Activated naive CD4-positive, alpha-beta T cell treated with anti-CD3 and anti-CD28 coated beads for 36 hours (primary cell): ENCODE measurements at places on chromosomes 3 and 15. TPM values are rescaled to one million over a fixed set of nuclear protein-coding genes. Genes with fewer than 3 reads are reported as not detected.
A peak's percentile ranks its signal among the peaks of the same experiment; 100 is the strongest.

DNA sequence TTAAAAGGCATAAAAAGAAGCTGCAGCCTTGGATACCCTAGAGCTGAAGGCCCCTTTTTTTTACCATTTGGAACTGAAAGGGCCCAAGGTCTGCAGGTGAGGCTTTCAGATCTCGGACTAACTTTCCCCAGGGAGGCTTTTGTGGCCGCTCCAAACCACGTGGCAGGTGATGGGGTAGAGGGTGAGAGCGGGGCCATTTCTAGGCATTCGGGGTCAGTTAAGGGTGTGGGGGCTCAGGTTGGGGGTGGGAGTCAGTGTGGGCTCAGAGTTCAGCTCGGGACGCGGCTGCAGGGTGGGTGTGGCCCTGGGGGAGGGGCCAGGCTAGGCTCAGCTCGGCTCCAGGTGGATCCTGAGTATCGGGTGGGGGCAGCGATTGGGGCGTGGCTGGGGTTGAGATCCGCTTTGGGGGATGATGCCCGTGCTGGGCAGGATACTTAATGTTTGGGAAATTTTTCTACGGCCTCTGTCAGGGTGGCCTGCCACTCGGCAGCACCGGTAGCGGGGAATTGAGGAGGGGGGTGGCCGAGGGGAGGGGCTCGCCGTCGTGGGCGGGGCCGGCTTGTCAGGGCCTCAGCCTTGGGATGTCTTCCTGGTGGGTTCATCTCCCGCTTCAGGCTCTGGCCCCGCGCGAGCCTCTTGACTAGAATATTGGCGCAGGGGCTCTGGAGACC, 2.5 kb downstream of the KLF13 start:
- peaks cover 12% of the 10 kb centered on the region for H3K36me3 ChIP-seq
- peak overlapping the region; percentile 89 for H3K27ac ChIP-seq
- no peaks in the 10 kb centered on the region for H3K27me3 ChIP-seq
- peak overlapping the region; percentile 86 for H3K4me3 ChIP-seq
- H3K4me1 ChIP-seq, result peaks cover 58% of the 10 kb centered on the region

DNA sequence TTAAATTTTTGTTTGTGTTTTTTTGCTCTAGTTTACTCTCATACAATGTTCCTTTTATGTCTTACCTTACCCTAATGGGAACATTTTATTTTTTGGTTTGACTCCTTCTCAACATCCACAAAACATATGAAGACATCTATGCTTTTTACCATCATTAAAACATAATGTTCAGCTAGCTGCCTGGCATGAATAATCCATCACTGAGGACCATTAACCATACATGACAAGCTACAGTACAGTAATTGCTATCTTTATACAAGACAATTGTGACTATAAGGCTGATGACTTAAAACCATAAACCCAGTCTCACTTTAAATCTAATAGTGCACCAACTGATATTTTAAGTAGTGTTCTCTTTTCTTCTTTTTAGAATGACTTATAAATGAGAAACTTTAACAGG, 13.7 kb downstream of the SERPINI1 start:
- no peaks in the 10 kb centered on the region for H3K27me3 ChIP-seq
- no peak overlapping the region for H3K27ac ChIP-seq
- H3K36me3 ChIP-seq, result no peaks in the 10 kb centered on the region
- H3K4me1 ChIP-seq, result peaks cover 11% of the 10 kb centered on the region

DNA sequence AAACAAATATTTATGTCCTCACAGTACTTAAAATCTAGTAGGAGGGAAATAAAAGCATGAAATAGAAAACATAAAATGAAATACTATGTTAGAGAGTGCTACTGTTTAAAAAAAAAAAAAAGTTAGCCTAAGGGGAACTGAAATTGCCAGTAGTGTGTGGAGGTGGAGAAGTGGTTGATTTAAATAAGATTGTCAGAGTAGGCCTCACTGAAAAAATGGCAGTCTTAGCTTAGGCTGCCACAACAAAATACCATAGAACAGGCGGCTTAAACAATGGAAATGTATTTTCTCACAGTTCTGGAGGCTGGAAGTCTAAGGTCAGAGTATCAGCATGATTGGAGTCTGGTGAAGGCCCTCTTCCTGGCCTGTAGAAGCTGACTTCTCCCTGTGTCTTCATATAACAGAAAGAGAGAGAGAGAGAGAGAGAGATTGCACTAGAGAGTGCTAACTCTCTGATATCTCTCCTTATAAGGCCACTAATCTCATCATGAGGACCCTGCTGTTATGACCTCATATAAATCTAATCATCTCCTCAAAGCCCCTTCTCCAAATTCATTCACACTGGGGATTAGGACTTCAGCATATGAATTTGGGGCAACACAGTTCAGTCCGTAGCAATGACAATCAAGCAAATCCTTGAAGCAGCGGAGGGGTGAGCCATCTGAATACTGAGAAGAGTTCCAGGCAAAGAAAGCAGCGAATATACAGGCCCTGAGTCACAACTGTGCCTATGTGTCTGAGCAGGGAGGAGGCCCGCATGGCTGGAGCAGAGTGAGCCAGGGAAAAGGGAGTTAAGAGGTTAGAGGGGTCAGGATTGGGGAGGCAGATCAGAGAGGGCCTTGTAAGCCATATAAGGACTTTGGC, 23.6 kb upstream of the LRRC34 start:
- H3K27ac ChIP-seq, result no peak overlapping the region
- H3K36me3 ChIP-seq, result no peaks in the 10 kb centered on the region
- no peaks in the 10 kb centered on the region for H3K4me1 ChIP-seq

DNA sequence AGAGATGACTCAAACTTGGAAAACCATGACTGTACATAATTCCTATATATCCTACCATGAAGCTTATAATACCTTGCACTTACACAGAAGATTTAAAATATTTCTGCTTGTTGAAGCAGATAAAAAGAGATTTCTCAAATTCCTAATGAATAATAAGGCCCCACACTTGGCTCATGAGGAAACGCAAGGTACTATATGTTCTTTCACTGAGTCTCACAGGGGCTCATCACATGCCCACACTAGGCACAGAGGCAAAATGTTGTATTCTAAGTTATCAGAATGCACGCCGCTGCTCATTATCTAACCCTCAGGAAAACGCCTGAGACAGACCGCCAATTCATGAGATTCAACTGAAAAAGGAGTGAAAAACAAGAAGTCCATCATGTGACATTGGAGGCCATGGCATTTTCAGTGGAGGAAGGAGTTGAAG, 5.6 kb downstream of the MYO1E start:
- H3K4me1 ChIP-seq, result peaks cover 4% of the 10 kb centered on the region
- peaks cover 23% of the 10 kb centered on the region for H3K27me3 ChIP-seq
- H3K27ac ChIP-seq, result no peak overlapping the region
- peaks cover 1% of the 10 kb centered on the region for H3K36me3 ChIP-seq
- no peak overlapping the region for H3K4me3 ChIP-seq

- peaks cover 4% of the 10 kb centered on the region for H3K27me3 ChIP-seq
- no peak overlapping the region for H3K27ac ChIP-seq
- H3K4me3 ChIP-seq, result no peak overlapping the region
- H3K36me3 ChIP-seq, result no peaks in the 10 kb centered on the region
- no peak for DNase-seq
Measured at GRCh38 chr3:185750702-185751101, 74.1 kb downstream of the IGF2BP2 start.

GRCh38 chr3:2993736-2994135, 116.4 kb downstream of the IL5RA start:
- no peaks in the 10 kb centered on the region for H3K27me3 ChIP-seq
- H3K36me3 ChIP-seq, result no peaks in the 10 kb centered on the region
- peaks cover 6% of the 10 kb centered on the region for H3K4me1 ChIP-seq
- no peak overlapping the region for H3K27ac ChIP-seq
- no peak for DNase-seq

Gene IL20RB
- 0.48 TPM for total RNA-seq

GRCh38 chr3:168081171-168081771, 14.5 kb downstream of the GOLIM4 start:
- no peak overlapping the region for H3K4me3 ChIP-seq
- no peaks in the 10 kb centered on the region for H3K36me3 ChIP-seq
- no peak for DNase-seq
- no peaks in the 10 kb centered on the region for H3K4me1 ChIP-seq
- no peak overlapping the region for H3K27ac ChIP-seq
